Body of pancreas (tissue), 4 donors: ENCODE measurements at places on chromosomes 12 and 14. TPM values are rescaled to one million over a fixed set of nuclear protein-coding genes. Genes with fewer than 3 reads are reported as not detected.
A peak's percentile ranks its signal among the peaks of the same experiment; 100 is the strongest.

The NGB gene
- not detected for total RNA-seq

The KLRB1 gene
- 0.26 TPM for total RNA-seq

The GALNT16 gene
- total RNA-seq, result 1.3 TPM

The LRCOL1 gene
- not detected for total RNA-seq

The TMEM106C gene
- 47.0 TPM for total RNA-seq

DNA sequence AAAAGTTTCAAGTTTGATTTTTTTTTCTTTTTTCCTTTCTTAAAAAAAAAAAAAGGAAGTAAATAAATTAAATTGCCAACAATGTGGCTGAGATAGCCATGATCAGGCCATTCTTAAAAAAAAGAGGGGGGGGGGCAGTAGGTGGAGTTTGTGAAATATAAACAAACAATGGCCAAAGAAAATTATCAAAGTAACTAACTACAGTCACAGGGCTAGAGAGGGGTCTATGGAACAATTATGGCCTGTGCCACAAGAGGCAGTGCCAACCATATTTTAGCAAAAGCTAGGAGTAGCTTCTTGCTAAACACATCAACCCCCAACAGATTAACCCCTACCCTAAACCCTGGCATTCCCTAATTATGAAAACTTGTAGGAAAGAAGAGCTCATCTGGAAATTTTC lies 16.2 kb upstream of the SMARCC2 start:
- no peak overlapping the region for H3K27ac ChIP-seq
- no peaks in the 10 kb centered on the region for H3K27me3 ChIP-seq
- H3K4me1 ChIP-seq, result no peaks in the 10 kb centered on the region
- peaks cover 27% of the 10 kb centered on the region for H3K36me3 ChIP-seq

- H3K27me3 ChIP-seq, result no peaks in the 10 kb centered on the region
- H3K36me3 ChIP-seq, result no peaks in the 10 kb centered on the region
- no peak within 1 kb of the TSS for H3K4me3 ChIP-seq
- no peak for DNase-seq
Measured at GRCh38 chr12:128852885-128853599, at the start of gene GLT1D1. Gene GLT1D1 (plus strand): TSS chr12:128853478. CDS start chr12:128853582, 104 bp downstream.

DNA sequence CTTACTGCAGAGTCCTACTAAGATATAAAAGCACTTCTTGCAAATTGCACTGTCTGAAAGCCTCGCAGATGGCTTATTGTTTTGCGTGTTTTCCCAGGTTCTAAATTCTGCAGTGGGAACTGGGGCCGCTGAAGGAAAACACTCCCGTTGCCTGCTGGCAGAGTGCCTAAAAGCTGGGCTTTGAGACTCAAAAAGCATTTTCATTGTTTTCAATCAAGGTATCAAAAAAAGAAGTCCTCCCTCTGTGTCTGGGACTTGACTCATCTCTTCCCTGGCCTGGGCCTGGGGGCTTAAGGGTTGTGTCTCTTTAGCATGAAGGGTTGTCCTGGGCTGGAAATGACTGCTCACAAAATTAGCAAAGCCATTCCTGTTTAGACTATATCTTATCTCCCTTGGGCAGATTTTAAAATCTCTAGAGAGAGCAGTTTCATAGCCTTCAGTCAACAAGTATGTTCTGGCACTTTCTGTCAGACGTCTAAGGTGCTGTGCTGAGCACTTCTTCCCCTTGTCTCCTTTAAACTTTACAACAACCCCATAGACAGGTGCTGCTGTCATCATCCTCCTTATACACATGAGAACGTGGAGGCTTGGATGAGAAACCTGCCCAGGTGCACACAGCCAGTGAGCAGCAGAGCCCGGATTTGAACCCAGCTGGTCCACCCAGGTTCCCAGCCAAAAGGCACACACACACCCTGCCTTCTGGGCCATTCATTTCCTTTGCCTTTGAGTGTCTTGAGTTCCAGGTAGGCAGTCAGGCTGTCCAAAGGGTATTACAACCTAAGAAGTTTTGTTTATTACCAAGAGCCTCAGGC lies 31.1 kb downstream of the ELK3 start:
- peaks cover 19% of the 10 kb centered on the region for H3K4me1 ChIP-seq
- H3K27me3 ChIP-seq, result no peaks in the 10 kb centered on the region
- no peaks in the 10 kb centered on the region for H3K36me3 ChIP-seq

GRCh38 chr14:80987235-80988032 lies 32.0 kb downstream of the TSHR start:
- peak; percentile 74 for DNase-seq
- H3K36me3 ChIP-seq, result no peaks in the 10 kb centered on the region
- H3K4me3 ChIP-seq, result no peak overlapping the region
- no peaks in the 10 kb centered on the region for H3K4me1 ChIP-seq

DNA sequence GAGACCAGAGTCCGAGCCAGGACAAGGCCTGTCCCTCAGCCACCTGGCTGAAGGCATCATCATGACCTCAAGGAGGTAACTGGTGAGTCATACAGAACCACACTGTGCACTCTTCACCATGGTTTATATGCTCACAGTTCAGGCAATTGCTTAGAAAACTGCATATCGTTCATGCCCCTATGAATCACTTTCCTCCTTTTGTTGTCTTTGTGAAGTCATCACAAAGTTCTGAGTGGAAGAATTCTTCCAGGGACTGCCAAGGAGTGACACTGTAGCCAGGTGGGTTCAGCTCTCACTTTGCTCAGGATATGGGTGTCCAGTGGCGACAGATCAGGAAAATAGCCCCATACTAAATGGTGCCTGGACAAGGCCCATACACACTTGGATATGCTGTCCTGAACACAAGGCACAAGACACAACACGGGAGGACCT lies 92.5 kb downstream of the DPF3 start:
- H3K4me3 ChIP-seq, result no peak overlapping the region
- no peaks in the 10 kb centered on the region for H3K4me1 ChIP-seq
- no peak for DNase-seq
- no peaks in the 10 kb centered on the region for H3K27me3 ChIP-seq
- H3K27ac ChIP-seq, result no peak overlapping the region

- no peaks in the 10 kb centered on the region for H3K27me3 ChIP-seq
- no peak for DNase-seq
- H3K4me3 ChIP-seq, result no peak overlapping the region
- no peaks in the 10 kb centered on the region for H3K36me3 ChIP-seq
Measured at GRCh38 chr12:47888153-47888819, 16.5 kb downstream of the VDR start.

GRCh38 chr12:75656648-75657047 lies 145.2 kb upstream of the KRR1 start:
- no peaks in the 10 kb centered on the region for H3K4me1 ChIP-seq
- no peaks in the 10 kb centered on the region for H3K36me3 ChIP-seq
- H3K4me3 ChIP-seq, result no peak overlapping the region
- H3K27me3 ChIP-seq, result no peaks in the 10 kb centered on the region
- H3K27ac ChIP-seq, result no peak overlapping the region
- DNase-seq, result no peak

- H3K36me3 ChIP-seq, result no peaks in the 10 kb centered on the region
- H3K4me1 ChIP-seq, result no peaks in the 10 kb centered on the region
- no peak overlapping the region for H3K4me3 ChIP-seq
- H3K27me3 ChIP-seq, result no peaks in the 10 kb centered on the region
- no peak for DNase-seq
Measured at GRCh38 chr12:108679106-108679681, 45.5 kb upstream of the SELPLG start.

GRCh38 chr12:124004233-124004875 lies 31.3 kb downstream of the ZNF664 start:
- H3K27me3 ChIP-seq, result no peaks in the 10 kb centered on the region
- DNase-seq, result no peak
- no peak overlapping the region for H3K27ac ChIP-seq
- H3K4me3 ChIP-seq, result no peak overlapping the region
- peaks cover 32% of the 10 kb centered on the region for H3K4me1 ChIP-seq

- no peaks in the 10 kb centered on the region for H3K36me3 ChIP-seq
- H3K4me1 ChIP-seq, result peaks cover 11% of the 10 kb centered on the region
Measured at GRCh38 chr14:37056473-37056872, 115.9 kb downstream of the SLC25A21 start.
